MCF 10A (cell line): ENCODE measurements at places on chromosomes 2 and 18. TPM values are rescaled to one million over a fixed set of nuclear protein-coding genes. Genes with fewer than 3 reads are reported as not detected.

- no peak for DNase-seq
Observed at GRCh38 chr18:64082054-64082453, 66.8 kb downstream of the LINC00305 start.

DNA sequence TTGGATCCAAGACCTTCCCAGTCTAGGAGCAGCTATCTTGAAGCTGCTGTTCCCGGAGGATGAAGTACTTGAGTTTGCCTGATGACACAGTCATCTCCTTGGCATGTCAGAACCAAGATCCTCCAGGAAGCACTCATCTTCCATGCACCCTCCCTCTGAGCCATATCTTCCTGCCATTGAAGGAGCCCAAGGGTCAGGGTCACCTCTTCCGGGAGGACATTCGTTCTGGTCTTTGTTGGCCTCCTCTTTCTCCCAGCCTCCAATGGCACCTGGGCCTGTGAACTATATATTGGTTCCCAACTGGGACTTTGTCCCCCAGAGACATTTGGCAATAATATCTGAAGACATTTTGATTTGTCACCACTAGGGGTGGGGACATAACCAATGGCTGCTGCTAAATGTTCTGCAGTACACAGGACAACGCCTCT lies 4.2 kb upstream of the MYO7B start:
- no peak for DNase-seq

- DNase-seq, result no peak
Observed at GRCh38 chr18:14124689-14125088, 7.5 kb downstream of the ZNF519 start.

The SP140 gene
- total RNA-seq, result 0.61 TPM in 1 of 2 replicates, not detected in the other

The FOXD4L1 gene
- 0.63 and 0.98 TPM in 2 replicates for total RNA-seq
